Stimulated activated naive CD8-positive, alpha-beta T cell treated with anti-CD3 and anti-CD28 coated beads, Interleukin-15, amount 100 ng/mL, for 72 hours (primary cell): ENCODE measurements at places on chromosomes 5 and 9.
A peak's percentile ranks its signal among the peaks of the same experiment; 100 is the strongest.

GRCh38 chr5:139177809-139178588, 20.2 kb downstream of the SIL1 start:
- no peak for DNase-seq

DNA sequence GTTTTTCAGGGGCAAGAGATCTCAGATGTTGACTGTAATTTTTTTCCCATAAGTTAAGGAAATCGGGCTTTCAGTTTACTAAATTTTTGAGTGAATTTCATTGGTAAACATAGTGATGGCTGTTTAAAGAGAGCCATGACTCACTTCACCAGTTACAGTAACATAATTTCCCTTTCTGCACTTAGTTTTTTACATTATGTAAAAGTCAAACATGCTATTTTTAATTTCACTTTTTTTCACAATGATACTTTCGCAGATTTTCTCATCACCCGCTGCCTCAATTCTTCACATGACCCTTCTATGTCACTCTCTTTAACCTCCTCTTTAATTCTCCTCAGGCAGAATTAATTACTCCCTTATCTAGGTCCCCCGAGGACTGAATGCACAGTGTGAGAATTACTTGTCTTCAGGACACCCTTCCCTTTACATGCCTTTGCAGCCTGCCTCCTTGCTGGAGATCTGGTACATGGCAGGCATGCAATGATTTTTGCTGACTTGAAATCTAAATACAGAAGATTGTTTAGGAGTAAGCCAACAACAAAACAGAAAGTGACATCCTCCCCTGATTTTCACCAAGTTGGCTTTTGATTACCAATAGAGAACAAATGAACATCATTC, 217.5 kb upstream of the S1PR3 start:
- DNase-seq: no peak

DNA sequence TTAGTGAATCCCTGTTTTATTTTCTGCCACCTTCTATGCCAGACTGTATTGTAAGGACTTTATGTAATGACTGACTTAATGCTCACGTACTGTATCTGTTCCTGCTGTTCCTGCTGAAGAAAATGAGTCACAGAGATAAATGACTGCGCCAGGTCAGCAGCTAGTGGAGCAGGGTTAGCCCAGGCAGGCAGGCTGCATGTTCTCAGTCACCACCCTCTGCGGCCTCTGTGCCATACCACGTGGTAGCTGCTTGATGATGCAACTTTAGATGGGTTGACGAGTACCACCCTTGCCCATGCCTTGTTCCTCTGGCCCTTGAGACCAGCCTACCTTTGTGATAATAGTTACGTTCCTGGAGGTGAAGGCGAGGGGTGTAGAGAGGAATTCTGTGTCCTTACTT, 161.9 kb downstream of the TRIO start:
- no peak for DNase-seq

GRCh38 chr5:172177176-172177575, 10.8 kb downstream of the STK10 start:
- DNase-seq: no peak

- no peak for DNase-seq
Measured at GRCh38 chr9:135073741-135074305, 13.6 kb upstream of the OLFM1 start.

DNA sequence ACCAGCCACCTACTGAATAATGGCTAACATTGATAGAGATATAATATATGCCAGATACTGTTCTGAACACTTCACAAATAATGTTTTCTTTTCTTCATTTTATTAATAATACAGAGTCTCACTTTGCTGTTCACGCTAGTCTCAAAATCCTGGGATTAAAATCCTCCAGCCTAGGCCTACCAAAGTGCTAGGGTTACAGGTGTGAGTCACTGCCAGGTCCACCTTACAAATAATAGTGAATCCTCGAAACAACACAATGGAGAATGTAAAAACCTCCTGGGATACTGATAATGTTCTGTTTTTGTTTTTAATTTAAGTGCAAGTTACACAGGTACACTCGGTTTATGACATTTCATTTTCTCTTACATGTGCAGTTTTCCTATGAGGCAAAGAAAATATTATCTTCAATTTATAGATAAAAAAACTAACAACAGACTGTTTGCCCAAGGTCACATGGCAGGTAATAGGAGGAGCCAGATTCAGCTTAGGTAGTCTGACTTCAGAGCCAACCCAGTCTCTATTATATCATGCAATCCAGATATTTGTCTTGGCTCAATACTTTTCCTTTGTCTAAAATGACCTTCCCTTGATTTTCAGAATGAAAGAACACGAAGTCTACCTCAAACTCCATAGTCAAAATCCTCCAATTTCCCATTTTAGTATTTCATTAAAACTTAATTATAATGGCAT, 7.8 kb downstream of the ZFR start:
- DNase-seq: no peak

GRCh38 chr5:97854871-97855762, 672.1 kb upstream of the RIOK2 start:
- DNase-seq: no peak

DNA sequence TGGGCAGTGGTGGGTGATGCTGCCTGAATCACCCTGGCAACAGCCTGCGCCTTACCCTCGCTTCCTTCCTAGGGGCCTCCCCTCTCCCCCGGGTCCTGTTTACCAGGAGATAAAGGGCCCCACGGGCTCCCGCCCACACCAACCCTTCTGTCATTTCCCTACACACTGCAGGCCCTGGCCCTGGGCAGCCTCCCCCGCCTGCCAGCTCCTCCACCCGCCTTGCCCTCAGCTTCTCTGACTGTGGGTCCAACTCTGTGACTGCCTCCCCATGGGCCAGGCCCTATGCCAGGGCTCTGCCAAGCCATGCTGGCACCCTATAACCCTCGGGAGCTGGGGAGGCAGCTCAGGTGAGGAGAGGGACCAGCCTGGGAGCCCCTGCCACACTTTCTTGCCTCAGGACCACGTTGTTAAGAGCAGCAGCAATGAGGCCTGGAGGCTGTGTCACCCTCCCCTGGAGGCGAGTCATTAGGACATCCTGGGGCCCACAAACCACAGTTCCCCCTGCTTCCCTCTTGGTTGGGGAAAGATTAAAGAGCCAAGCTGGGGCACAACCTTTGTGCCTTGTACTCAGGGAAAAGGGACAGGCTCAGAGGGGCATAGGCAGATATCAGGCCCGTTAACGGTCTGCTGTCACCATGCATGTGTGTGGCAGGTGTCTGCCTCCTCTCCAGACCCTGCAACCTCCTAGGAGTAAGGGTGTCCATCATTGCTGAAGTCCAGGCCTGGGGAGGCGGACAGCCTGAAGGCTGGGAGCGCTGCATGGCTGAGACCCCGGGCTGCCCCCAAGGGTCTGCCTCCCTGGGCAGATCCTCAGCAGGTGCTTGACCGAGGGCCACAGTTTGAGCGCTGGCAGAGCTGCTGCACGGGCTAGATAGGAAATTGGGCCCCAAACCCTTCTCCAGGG, 2.8 kb downstream of the MGAT4B start:
- DNase-seq: peak; percentile 60

DNA sequence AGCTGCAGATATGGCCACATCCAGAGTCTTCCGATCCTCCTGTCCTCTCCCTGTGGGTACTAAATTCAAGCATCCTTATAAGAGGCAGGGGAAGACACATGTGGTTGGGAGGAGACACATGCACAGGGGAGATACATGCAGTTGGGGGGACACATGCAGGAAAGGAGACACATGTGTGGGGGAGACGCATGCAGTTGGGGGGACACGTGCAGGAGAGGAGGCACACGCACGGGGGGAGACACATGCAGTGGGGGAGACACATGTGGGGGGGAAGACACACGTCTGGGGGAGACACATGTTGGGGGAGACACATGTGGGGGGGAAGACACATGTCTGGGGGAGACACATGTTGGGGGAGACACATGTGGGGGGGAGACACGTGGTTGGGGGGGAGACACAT, 21.2 kb upstream of the OLFM1 start:
- no peak for DNase-seq

GRCh38 chr5:101024299-101024698, 121.2 kb upstream of the ST8SIA4 start:
- DNase-seq: no peak

- no peak for DNase-seq
Measured at GRCh38 chr5:165127941-165128340, 1622.5 kb downstream of the MAT2B start.

DNA sequence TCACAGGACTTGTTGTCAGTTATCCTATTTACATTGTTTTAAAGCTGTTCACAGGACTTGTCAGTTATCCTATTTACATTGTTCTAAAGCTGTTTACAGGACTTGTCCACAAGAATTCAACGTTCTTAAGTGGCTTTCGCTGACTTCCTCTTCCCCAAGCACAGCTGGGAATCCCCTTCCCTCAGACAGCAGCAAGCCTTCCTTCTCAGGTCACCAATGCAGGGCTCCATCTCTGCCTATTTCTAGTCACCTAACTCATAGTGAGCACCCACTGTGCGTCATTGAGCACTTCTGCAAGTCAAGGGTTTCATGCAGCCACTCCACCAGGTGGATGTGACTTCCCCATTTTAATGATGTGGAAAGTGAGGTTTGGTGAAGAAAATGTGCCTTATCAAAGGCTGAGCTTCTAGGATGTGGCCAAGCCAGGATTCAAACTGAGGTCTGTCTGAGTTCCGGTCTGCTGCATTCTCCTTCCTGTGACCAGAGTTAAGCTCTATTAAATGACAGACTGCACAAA, 109.8 kb upstream of the ZNF462 start:
- DNase-seq: no peak
